ENCODE measurements at places on chromosomes 6 and 20. TPM values are rescaled to one million over a fixed set of nuclear protein-coding genes. Genes with fewer than 3 reads are reported as not detected.

GRCh38 chr6:139028658-139029469, at the start of gene ABRACL:
Gene ABRACL (plus strand): TSS chr6:139028745. CDS start chr6:139034161, 5,416 bp downstream.
- peak; percentile 54 for DNase-seq

DNA sequence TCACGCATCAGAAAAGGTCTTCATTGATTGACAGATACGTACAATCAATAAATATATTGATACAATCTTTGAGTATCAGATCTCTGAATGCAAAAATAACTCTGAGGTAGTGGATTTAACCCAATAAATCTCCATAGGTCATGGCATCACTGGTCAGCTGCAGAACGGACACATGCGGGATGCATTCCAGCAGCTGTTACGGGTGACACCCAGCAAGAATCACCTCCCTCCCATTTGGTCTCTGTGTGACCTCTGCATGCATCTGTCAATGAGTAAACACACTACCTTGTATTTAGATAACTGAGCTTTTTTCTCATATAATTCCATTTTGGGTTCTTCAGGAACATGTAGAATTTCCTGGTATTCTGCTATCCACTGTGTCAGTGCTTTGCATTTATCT, 285.4 kb downstream of the SYNE1 start:
- no peak for DNase-seq

DNA sequence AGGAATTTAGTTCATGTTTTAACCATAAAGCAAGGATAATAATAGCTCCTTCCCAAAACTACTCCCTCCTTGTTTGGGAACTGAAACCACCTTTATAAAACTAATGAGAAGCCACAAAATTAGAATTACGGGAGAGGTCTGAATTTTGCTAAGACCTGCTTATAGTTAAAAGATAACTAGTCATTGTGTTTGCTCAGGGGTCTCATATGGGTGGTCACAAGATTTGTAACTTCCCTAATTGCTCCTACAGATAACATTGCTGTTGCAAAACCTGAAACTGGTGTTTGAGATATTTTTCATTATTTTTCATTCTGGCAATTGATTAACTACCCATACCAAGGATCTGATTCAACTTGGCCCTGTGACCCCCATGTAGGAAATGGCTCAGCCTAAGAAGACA, 154.5 kb upstream of the PLCB4 start:
- no peak for DNase-seq

DNA sequence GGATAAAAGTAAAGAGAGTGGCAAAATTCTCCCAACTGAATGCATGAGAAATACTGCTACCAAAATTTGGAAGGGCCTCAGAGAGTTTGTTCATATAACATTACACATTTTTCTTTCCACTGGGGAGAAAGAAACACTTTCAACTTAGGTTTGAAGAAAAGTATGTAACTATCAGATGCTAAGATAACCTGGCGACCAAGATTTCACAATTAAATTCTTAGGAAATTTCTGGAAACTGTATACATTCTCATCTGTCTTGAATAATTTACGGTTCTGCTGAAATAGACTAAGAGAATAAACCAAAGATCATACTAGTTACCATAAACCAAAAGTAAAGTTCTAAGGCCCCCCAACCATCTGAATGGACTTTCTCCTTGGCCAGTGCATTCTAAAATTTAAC, 413.0 kb upstream of the RUNX2 start:
- DNase-seq = no peak

Gene PPP1R3G
- total RNA-seq = 0.19 TPM

DNA sequence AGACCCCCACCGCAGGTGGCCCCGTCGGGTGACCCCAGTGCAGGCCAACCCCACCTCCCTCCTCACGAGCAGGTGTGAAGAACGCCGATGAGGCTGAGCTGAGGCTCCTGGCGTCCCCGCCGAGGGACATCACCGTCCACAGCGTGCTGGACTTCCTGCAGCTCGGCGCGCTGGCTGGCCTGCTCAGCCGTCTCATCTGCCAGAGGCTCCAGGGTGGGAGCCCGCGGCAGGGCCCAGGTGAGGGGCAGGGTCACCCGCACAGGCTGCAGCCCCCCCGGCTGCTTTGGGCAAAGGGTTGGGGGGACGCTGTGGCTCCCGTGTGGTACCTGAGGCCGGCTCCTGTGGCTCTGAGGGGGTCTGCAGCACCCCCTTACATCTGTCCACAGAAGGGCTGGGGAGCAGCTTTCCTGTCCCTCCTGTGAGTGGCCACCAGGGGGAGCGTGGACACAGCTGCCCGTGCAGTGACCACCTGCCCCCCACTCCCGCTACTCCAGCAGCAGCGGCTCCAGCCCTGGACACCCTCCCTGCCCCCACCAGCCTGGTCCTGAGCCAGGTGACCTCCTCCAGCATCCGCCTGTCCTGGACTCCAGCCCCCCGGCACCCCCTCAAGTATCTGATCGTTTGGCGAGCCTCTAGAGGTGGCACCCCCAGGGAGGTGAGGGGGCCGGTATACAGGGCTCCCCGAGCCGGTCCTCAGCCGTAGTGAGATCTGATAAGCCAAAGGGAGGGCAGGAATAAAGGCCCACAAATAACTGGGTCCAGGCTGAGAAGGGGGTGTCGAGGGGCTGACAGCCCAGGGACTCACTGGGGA, 16.5 kb downstream of the COL20A1 start:
- peak; percentile 39 for DNase-seq

DNA sequence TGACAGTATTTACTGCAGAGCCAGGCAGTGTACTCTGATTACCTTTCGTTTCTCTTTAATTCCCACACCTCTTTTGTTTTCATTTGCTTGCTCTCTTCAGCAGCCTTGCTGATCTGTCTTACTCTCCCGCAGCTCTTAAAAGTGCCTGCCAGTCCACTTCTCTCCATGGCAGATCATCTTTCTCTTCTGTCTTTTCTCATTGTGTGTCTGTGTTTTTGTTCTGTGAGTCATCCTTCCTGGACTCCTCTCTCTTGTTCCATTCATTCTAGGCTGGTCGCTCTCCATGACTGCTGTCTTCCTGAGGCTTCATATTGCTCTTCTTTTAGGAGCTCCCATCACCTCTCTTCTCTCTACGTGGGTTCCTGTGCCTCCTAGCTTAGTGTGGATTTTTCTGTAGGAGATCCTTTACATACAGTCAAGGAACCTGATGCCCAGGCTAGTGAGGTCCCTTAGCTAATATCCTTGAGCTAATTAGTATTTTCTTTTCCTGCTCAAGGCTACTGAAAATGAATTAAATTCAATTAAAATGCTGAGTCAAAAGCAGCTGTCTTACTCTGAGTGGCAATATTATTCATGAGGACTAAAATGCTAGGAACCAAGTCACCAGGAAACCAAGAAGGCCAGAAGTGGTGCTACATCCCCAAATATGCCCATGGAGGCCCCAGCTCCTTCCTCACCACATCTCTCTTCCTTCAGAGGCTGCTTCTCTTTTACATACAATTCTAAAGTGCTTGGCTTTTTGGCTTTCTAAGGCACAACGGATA, 86.1 kb downstream of the SLX4IP start:
- DNase-seq = peak; percentile 82

DNA sequence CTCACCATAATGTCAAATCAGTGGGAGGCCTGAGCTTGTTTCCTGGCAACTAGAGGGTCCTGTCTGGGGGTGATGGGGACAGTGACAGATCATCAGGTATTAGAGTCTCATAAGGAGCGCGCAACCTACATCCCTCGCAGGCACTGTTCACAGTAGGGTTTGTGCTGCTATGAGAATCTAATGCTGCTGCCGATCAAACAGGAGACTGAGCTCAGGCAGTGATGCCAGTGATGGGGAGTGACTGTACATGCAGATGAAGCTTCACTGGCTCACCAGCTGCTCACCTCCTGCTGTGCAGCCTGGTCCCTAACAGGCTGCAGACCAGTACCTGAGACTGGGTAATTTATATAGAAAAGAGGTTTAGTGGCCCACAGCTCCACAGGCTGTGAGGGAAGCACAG, 147.3 kb downstream of the TTLL2 start:
- DNase-seq = no peak

- no peak for DNase-seq
Observed at GRCh38 chr6:96604420-96604819, 41.5 kb downstream of the FHL5 start.

GRCh38 chr6:4914420-4915159, 89.2 kb downstream of the RPP40 start:
- DNase-seq = peak; percentile 18

Gene TFAP2B
- total RNA-seq = not detected

DNA sequence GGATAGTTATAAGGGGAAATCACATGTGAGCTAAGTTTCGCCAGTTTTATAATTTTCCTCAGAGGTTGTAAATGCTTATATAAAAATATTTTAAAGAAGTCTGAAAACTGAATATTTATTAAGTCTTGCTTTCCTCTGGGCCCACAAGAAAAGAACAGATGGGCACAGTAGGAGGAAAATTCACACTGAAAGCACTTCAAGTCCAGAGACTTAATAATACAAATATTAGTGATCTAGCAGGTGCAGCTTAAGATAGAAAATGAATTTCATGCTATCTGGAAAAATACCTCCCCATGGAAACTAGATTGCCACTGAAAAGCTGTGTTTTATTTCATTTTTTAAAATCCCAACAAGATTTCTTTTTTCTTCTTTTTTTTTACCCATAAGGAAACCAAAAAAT, 47.2 kb downstream of the ORC3 start:
- DNase-seq = no peak

Gene FILIP1
- total RNA-seq = 4.1 TPM

DNA sequence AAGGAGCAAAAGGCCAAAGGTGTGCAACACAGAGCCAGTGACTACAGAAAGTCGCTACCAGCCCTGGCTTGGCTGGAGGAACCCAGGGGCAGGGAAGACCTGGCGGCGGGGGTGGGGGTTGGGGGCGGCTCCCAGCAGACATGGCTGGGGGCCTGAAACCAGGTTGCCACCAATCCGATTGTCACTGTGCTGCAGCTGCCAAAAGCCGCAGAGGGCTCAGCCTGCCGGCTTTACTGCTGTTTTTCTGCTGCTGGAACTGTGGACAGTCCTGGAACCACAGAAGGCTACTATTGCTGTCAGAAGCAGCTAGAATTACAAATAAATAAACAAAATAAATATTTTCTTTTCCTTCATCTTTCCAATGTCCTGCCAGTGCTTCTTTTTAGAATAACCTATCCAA, 25.7 kb upstream of the OGFRL1 start:
- DNase-seq = no peak

Gene CST2
- total RNA-seq = not detected
